ENCODE measurements at places on chromosomes 5 and 9.

GRCh38 chr5:144142139-144142823 lies 28.2 kb downstream of the YIPF5 start:
- DNase-seq: no peak

DNA sequence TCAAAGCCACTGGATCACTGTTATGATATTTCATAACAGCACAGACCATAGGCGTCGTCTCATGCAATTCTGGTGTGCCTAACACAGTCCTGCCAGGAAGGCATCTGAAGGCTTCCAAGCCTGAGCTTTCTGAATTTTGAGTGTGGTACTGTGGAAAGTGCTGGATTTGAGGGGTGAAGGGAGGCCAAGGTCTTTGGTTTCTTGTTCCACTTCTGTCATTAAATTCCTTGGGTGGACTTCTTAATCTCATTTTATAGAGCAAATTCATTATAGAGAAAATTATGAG lies 441.3 kb upstream of the PIK3R1 start:
- no peak for DNase-seq

DNA sequence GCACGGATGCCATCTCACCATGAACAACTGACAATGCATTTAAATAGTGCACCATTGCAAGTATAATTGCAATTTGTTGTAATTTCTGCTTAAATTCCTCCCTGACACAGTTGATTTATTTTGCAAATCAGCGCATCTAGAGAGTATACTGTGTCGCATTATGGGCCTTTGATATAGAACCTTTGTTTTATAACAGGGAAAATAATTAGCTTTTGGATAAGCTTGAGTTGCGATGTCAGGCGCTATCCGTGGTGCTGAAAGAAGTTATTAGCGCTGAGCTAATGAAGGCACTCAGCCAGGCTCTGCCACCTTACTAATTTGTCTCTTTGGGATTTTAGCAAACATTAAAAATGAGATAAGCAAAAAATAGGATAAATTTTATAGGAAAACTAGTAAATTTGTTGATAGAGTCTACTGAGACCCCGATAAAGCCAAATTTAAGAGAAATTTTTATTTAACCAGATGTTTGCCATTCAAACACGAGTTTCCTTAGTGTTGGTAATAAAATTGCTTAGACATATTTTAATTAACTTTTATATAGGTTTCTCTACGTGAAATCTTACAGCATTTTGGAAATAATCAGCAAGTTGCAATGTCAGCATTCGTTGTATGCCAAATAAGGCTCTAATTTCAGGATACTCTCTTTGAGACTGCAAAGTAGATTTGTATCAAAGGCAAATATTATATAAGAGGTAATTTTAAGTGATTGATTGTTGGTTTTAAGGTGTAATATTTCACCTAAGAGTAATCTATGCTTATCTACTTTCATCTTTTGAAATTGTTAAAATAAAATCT lies 355.5 kb downstream of the TLR4 start:
- no peak for DNase-seq

DNA sequence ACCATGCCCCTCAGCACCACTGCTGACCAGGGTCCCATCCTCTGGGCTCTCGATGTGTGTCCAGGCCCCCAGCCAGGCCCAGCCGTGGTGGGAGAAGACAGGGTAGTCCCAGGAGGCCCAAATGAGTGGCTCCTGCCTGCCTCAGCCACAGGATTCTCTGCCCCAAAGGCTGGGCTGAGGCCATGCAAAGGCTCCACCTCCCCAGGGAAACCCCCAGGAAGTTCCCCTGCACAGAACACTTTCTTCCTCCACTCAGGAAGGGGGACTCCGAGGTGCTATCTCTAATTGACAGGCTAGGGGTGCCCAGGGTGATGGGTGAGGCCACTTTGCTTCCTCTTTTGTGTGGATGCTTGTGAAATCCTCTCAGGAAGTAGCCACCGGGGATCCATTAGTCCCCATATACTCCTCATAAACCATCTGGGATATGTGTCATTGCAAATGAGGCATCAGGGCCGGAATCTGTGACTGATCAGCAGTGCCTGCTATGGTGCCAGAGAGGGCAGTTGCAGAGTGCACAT lies 23.1 kb upstream of the TDRD7 start:
- DNase-seq: no peak

GRCh38 chr5:179963375-179963774 lies 55.7 kb upstream of the TBC1D9B start:
- DNase-seq: no peak
